ENCODE measurements at places on chromosomes 1 and 21.

DNA sequence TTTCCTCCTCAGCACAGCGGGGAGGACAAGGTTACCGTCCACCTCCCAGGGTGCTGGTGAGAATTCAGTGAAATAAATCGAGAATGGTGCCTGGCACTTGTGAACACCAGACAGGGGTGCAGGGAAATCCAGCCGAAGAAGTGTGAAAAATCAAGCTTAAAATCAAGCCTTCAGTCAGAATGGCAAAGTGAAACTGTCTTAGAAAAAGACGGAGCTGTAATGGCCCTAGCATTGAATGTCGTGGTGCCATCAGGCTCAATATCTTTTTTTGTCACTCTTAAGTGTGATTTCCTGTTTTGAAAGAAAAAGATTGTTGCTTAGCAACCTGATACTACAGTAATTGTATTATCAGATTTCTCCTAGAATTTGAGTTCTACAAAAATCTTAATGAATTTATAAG lies 22.1 kb downstream of the EDARADD start:
- no peak for DNase-seq

GRCh38 chr1:169009666-169010065 lies 96.8 kb upstream of the ATP1B1 start:
- no peak for DNase-seq

GRCh38 chr1:91501971-91502671 lies 1.5 kb downstream of the CDC7 start:
- no peak for DNase-seq

- no peak for DNase-seq
Measured at GRCh38 chr1:240878631-240879030, 266.7 kb upstream of the GREM2 start.

DNA sequence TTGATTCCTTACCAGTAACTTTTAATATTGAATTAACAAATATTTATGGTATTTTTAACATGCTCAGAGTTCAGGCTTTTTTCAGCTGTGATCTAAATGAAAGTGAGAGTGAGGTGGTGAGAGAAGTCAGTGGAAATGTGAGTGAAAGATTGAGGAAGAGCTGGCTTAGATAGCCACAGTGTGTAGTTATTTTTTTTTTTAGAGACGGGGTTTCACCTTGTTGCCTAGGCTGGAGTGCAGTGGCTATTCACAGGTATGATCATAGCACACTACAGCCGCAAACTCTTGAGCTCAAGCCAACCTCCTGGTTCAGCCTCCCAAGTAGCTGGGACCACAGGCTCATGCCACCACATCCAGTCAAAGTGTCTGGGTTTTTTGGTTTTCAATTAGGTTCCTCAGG lies 10.9 kb downstream of the RNF11 start:
- no peak for DNase-seq

DNA sequence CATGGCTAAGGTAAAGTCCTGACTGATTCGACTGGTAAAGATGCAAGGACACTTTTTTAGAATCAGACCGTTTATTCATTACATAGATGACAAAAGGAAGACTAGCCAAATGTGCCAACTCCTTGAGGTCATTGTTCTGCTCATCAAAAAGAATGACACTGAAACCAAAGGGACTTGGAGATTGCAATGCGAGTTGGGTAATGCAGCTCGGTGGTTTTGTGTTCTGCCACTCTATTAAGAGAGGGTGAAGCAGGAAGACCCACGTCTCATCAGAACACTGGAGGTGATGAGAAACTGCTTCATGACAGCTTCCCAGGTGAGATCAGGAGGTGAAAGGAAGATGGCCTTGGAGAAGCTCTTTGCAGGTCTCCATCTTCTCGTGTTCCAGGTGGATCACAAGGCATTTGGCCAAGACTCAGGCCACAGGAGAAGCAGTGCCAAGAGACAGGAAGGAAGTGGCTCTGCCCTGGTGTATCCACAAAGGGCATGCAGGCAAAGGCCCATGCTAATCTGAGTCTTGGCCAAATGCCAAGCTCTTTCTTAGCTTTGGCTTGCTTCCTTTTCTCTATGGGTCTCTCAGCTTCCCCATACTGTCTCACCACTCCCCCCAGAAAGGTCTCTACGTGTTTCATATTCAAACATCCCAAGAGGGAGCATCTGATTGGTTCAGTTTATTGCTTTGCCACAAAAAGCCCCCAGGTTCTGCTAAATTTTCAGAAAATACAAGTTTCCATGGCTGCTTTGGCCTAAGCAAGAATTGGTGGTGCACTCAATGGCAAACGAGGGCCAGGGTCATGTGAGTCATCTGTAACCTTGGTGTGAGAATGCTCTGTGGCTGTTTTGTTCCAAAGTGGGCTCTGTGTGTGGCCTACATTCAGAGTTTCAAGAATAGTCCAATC lies 5.7 kb upstream of the CCT8 start:
- DNase-seq = no peak

DNA sequence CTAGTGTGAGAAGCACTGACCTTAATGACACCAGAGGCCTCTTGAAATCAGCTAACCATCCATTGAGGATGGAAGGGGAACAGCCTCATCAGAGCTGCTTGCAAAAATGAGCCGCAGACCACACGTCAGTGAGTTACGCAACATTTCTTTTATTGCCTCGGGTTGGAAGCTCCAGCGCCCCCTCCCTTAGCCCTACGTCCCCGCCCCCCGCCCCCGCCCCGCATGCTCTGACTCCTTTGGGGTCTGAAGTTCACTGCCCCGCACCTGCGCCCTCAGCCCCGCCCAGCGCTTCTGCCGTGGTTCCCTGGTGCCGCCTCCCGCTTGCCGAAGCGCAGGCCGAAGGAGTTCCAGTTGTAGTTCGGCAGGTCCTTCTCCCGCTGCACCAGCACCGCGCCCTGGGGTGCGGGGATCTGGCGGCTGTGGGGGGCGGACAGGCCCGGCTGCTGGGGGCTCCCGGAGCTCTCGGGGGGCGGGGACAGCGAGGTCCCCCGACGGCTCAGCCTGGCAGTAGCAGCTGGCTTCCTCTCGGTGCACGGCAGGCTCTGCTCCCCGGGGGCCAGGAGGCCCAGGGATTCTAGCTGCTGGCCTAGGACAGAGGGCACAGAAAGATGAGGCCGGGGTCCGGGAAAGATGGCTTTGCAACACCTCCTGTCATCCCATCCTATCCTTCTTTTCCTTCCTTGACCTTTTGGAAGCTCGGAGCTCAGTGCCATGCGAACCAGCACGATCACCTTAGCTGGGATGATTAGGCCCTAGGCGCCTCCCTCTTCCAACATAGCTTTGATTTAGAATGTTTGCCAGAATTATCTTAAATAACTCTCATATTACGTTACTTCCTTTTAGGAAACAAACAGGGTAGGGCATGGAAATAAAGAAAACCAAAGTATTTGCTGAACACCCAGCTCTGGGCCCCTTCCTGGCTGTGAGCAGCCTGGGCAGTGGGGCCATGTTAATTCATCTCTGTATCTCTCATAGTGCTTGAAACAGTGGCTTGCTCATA lies 5.8 kb downstream of the KISS1 start:
- DNase-seq = no peak

DNA sequence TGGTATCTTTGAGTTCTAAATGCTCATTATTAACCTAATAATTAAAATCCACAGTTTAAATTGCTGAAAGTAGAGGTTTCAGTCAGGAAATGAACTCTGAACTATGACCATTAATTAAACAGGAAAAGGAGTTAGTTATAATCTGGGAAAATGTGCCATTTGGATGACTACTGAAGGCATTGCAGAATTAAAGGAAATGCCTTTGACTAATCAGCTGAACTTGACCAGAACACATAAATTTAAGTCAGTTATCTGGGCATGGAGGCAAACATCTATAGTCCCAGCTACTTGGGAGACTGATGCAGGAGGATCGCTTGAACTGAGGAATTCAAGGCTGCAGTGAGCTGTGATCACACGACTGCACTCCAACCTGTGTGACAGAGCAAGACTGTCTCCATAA lies 31.9 kb downstream of the SLC44A5 start:
- no peak for DNase-seq

GRCh38 chr1:117146072-117146471 lies 24.5 kb upstream of the TRIM45 start:
- no peak for DNase-seq

- no peak for DNase-seq
Measured at GRCh38 chr1:41434748-41435449, 49.6 kb downstream of the EDN2 start.

- DNase-seq = no peak
Measured at GRCh38 chr1:160850541-160850940, 12.1 kb downstream of the CD244 start.

Measured in urothelium cell line (cell line).